ENCODE measurements at places on chromosomes 5 and 9.
A peak's percentile ranks its signal among the peaks of the same experiment; 100 is the strongest.

GRCh38 chr5:137828180-137828579, 39.5 kb upstream of the MYOT start:
- no peak for DNase-seq

DNA sequence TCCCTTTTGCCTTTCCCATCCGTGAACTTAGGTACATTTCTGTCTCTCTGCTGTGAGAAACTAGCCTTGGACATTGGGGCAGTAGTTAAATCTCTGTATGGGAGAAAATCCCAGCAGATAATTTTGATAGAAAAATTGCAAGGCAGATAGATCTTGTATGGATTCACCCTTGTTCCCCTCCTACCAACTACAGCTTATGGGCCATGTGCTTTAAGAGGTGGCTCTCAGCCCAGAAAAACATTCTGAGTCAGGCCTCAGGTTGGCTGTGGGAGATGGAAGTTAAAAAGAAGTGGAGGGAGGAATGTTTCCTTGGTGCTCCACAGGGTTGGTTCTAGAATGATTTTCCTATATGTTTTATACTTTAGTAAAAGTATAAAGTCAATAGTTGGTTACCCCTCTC, 1.4 kb upstream of the KDM3B start:
- no peak for DNase-seq

- DNase-seq: peak; percentile 95
Measured at GRCh38 chr5:35854248-35854647, 2.4 kb upstream of the IL7R start.

- DNase-seq: no peak
Measured at GRCh38 chr5:127876384-127876783, 173.2 kb downstream of the CCDC192 start.

DNA sequence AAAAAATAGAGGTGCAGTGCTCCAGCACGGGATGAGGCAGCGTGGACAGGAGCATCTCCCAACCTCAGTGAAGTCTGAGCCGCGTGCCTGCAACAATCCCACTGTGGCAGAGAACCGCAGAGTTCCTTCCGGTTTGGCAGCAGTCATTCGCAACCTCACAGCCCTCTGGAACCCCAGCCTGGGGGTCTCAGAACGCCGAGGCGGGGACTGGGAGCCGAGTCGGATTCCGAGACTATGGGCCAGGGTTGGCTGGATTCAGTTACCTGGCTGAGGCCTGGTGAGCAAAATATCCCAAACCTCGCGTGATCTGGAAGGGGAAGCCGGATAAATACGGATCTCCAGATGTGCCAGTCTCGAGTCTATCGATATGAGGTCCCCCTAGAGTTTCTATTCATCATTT, 27.0 kb downstream of the CDKN2A start:
- DNase-seq: no peak

DNA sequence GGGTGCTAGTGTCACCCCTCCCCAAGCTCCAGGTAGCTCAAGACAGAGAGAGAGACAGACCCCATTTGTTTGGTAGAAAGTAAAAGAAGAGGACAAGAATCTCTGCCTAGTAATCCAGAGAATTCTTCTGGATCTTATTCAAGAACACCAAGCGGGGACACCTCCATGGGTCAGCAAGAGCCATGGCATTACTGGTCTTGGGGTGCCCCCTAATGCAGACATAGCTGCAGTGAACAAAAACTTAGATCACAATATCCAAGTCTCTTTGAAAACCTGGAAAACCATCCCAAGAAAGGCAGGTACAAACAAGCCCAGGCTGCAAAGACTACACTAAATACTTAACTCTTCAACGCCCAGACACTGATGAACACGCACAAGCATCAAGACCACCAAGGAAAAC, 29.9 kb upstream of the PDE4D start:
- no peak for DNase-seq

GRCh38 chr5:64149857-64150521, 15.7 kb upstream of the RNF180 start:
- DNase-seq: no peak

DNA sequence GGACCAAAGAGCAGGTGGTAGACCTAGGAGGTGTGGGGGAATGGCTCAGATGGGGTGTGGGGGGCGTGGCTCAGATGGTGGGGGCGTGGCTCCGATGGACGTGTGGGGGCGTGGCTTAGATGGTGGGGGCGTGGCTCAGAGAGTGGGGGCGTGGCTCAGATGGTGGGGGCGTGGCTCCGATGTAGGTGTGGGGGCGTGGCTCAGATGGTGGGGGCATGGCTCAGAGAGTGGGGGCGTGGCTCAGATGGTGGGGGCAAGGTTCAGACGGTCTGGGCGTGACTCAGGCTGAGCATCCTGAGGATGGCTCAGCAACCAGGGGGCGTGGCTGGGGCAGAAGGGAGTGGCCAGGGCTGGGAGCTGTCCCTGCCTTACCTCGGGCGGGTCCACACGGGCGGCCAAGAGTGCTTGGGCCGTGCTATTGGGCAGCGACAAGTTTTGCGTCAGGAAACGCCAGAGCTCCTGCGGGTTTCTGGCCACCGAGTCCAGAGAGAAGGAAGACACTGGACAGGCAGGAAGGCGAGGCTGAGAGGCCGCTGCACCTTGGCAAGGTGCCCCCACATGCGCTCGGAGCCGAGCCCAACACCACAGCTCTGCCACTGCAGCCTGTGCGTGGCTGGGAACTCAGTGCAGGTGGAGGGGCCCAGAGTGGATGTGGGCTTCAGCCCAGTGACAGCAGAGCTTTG, 5.9 kb downstream of the ABCA2 start:
- DNase-seq: peak; percentile 35

DNA sequence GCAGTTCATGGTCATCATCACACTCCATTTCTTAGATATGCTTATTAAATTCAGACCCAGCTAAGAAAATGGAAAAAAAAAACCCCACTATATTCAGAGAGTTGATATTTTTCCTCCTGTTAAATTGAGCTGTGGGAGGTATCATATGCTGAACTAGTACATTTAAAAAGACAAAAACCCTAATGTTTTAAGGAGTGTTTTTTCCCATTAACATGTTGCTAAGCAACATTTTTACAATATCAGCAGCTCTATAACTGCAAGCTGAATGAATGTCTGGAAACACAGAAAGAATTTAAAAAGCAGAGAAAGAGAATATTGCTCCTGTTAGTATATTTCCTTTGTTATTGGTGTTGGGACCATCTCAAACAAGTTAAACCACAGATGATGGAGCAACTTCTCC, 265.8 kb upstream of the GRIA1 start:
- DNase-seq: no peak

- DNase-seq: no peak
Measured at GRCh38 chr5:39420482-39421145, 4.2 kb downstream of the DAB2 start.

DNA sequence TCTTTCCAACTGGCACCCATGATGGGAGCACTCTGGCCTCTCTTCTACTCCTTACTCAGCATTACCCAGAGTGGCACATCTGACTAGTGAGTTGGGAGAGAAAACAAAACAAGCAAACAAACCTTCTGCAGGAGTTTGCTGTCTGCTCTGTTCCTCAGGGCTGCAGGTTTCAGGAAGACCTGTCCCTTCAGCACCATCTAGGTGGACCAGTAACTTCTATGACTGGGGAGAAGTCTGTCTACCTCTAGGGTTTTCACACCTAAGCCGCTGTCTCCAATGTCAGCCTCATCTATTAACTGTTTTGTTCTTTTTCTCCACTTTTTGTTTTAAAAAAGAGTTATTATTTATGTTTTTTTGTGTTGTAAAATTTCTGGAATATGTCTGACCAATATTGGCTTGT, 58.7 kb downstream of the RAB3C start:
- DNase-seq: no peak

DNA sequence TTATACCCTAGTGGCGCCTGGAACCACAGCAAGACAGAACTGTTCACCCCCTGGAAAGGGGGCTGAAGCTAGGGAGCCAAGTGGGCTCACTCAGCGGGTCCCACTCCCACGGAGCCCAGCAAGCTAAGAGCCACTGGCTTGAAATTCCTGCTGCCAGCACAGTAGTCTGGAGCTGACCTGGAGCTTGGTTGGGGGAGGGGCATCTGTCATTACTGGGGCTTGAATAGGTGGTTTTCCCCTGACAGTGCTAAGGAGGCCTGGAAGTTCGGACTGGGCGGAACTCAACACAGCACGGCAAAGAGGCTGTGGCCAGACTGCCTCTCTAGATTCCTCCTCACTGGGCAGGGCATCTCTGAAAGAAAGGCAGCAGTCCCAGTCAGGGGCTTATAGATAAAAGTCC, 19.5 kb downstream of the BTNL3 start:
- DNase-seq: no peak

- no peak for DNase-seq
Measured at GRCh38 chr5:77743181-77743580, 33.0 kb downstream of the TBCA start.

Data from naive thymus-derived CD4-positive, alpha-beta T cell (primary cell).